ENCODE measurements at places on chromosomes 7 and 10.

DNA sequence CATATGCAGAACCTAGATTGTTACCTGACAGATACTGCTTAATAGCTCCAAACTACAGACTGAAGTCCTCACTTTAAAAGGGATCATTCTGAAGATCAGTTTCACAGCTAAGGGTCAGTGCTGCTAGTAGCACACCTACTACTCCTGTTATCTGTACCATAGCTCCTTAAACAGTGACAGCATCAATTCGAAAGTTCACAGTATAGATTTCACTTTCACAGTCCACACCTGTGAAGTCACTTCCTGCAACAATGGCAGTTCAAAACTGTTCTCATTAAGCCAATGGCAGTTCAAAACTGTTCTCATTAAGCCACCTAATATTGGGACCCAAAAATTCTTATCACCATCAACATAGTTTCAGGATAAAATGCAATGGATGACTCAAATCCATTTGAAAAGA lies 10.7 kb upstream of the FHIP2A start:
- no peak for DNase-seq

DNA sequence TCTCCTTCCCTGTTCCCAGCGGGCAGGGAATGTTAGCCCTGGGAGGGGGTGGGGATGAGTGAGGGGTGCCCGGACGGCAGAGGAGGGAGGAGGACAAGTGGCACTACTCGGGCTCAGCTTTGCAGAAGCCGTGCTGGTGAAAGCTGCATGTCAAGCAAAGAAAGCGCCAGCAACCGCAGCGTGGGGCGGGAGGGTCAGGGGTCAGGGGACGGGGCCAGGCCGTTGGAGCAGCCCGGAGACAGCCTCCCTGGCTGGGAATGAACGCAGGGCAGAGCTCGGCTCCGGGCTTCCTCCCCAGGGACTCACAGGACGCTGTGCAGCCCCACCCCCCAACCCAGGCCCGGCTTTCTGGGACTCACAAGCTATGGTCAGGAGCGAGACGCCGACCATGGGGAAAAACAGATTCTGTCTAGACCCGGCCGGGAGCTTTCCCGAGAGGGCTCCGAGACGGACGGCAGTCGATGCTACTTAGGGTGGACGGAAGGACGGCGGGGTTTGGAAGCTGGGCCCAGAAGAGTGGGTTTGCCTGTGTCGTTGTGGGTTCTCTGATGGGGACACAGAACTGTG lies 113.4 kb downstream of the VIPR2 start:
- no peak for DNase-seq

- DNase-seq = no peak
Observed at GRCh38 chr10:36256166-36256565, 614.1 kb upstream of the FZD8 start.

DNA sequence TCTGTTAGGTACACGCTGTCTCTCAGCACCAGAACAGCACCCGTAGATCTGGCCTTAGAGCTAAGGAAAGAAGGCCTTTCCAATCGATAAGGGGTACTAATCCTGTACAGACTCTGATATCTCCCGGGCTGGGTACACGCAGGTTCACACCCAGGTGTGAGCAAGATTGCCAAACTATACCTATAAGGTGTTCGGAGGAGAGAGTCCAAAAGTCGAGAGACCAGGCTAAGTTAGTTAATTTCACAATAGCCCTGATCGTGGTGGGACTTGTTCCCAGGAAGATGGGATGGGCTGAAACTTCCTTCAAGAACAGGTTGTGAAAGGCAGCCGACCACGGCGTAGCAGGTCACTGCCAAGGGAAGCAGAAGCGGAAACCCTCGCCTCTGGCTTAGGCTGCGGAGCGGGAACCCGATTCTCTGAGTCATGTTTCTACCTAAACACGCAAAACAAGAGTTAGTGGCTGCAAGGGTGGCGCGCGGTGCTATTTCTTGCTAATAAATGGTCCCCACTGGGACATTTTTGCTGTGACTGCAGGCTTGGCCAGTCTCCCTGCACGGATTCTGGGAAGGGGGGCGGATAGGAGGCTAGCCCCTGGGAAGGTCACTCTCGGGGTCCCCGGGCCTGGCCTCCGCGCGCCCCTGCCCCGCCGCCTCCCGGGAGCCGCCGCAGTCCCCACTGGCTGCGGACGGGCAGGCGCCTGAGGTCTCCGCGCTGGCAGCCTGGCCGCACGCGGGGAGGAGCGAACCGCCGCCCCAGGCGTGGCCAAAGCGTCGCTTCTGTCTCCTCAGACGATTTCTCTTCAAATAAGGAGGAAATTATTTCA lies 75.4 kb upstream of the PDSS1 start:
- no peak for DNase-seq

DNA sequence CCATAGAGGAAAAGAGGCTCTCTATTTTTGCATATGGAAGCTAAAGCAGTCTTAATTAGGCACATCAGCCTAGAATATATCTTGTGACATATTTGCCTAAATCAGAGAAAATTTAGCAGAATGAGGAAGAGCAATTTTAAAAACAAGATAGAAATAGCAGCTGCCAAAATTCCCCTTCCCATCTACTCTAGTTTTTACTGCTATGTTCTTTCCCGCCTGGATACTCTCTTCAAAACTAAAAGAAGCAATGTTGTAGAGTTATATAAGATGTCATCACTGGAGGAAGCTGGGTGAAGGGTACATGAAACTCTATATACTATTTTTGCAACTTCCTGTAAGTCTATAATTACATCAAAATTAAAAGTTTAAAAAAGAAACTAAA lies 87.0 kb downstream of the ARMH3 start:
- DNase-seq = no peak

- DNase-seq = no peak
Observed at GRCh38 chr10:3754727-3755439, 30.1 kb downstream of the KLF6 start.

DNA sequence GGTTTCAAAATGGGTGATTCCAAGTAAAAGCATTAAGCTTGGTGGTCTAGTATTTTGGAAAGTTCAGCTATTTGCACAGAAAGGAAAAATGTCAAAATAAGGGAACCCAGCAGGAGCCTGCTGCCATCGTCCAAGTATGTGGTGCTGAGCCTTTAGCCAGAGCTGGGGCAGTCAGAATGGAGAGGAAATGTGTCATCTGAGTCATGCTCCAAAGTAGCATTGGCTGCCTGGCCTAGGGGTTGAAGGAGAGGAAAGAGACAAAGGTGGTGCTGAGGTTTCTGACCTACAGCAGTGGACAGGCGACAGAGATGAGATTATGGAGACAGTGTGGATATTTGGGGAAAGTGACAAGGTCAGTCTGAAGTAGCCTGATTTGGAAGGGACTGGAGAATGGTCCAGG lies 103.9 kb downstream of the PLCE1 start:
- no peak for DNase-seq

- no peak for DNase-seq
Observed at GRCh38 chr7:73995821-73996511, 32.0 kb upstream of the ELN start.

DNA sequence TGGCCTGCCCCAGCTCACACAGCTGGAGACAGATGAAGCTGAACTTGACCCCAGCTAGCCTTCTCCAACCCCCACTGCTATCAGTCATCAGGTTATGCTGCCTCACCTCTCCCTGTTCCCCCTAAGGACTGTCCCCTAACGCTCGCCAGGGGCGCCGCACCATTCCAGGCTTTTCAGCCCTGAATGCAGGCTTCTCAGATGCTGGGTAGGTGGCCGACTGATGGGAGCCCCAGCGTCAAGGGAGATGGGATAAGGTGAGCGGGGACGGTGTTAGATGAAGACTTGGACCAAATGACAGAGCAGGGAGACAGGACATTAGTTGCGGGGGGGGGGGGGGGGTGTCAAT lies 15.8 kb upstream of the OPALIN start:
- DNase-seq = no peak

- DNase-seq = no peak
Observed at GRCh38 chr7:94223375-94224084, 171.2 kb upstream of the COL1A2 start.

DNA sequence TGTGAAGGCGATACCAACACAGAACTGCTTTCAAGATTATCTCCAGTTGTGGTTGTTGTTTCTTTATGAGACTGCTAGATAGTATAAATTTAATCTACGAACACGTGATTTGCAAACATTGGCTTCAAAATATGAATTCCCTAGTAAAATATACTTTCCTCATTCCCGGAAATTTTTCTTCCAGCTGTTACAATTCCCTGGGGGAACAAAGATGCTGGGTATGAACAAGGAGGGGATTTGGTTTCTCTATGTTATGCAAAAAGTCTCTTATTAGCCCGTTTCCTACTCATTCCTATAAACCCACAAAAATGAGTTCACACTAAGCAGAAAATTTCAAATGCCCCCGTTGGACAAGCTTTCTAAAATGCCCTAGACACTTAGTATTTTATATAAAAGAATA lies 928.3 kb downstream of the CNTNAP2 start:
- DNase-seq = no peak

Data from nucleus accumbens (tissue), 56 donors.